ENCODE measurements at places on chromosomes 12 and 14. TPM values are rescaled to one million over a fixed set of nuclear protein-coding genes. Genes with fewer than 3 reads are reported as not detected.

DNA sequence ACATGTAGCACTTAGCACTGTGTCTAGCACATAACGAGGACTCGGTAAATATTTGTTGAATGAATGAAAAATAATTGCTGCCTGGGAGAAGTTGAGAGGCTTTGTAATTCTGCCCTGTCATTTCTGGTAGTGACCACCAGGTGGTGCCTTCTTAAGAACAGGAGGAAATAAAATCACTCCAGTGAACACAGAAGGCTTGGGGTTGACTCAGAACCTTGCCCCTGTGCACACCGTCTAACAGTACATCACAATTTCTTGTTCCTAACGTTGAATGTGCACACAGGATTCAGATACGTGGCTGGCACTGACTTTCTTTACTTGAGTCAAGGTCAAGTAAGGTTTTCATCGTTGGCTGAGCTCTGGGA lies 91.8 kb downstream of the RGS6 start:
- DNase-seq: peak; percentile 4

- no peak for DNase-seq
Measured at GRCh38 chr12:108570743-108571608, 8.6 kb downstream of the ISCU start.

GRCh38 chr12:26704684-26705460 lies 128.1 kb downstream of the ITPR2 start:
- DNase-seq: no peak

Gene MAP3K9
- total RNA-seq: 0.17 TPM

- no peak for DNase-seq
Measured at GRCh38 chr12:100936661-100937060, 142.1 kb downstream of the ANO4 start.

GRCh38 chr14:44662250-44662891 lies 155.3 kb upstream of the FSCB start:
- DNase-seq: no peak

- DNase-seq: no peak
Measured at GRCh38 chr14:101175731-101176534, 272.4 kb upstream of the RTL1 start.

GRCh38 chr14:68961781-68962584 lies 17.1 kb downstream of the ACTN1 start:
- DNase-seq: peak; percentile 65

DNA sequence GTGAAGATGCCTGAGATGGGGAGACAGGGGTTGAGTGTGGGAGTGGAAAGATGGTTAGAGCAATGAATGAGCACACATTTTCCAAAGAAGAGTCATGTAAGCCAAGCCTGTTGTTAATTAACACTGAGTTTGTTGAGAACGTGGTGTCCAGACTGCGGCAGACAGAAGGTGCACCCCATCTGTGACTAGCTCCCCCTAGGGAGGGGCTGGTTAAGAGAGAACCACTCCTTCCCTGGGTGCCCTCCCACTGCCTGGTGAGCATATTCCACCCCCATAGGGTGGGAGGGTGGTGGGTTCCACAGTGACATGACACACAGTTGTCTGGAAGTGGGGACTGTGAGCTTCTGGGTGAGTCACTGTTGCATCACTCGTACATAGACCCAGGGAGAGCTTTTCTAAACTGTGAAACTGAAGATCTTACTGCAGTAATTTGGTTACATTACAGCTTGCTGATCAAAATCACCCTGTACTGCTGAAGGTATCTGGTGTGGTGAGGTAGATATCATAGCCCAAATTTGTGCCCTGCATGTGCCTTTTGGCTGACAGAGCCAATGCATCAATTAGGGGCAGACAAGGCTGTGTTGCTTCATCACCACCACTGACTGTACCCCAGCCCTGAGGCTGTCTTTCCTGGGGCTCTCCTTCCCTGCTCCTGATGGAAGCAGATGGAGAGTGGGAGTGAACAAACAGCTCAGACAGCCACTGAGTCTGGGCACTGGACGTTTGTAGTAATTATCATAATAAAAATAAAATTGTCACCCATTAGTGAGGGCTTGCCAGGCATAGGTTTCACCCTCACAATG lies 150.9 kb downstream of the EMP1 start:
- DNase-seq: peak; percentile 66

Data from MG63 (cell line).